ENCODE measurements at places on chromosomes 3 and 15. TPM values are rescaled to one million over a fixed set of nuclear protein-coding genes. Genes with fewer than 3 reads are reported as not detected.

GRCh38 chr15:66403323-66403722 is 16.6 kb downstream of the MAP2K1 start:
- peaks cover 8% of the 10 kb centered on the region for H3K36me3 ChIP-seq
- DNase-seq, result no peak
- no peak overlapping the region for H3K4me3 ChIP-seq

DNA sequence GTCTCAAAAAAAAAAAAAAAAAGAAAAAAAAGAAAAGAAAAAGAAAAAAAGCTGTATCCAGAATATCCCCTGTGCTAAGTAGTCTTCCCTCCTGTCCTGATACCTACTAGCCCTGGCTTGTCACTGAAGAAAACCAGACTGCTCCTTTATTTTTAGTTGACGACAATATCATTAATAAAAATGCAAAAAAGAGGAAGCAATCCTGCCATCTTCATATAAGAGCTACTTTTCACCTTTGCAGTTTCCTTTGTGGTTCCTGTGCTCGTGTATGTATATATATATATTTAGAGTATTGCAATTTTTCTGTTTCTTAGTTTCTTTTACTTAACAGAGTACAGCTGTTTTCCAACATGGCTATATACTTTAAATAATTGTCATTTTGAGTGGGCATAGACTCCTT is 13.6 kb downstream of the C3orf20 start:
- no peaks in the 10 kb centered on the region for H3K4me1 ChIP-seq
- DNase-seq, result no peak
- no peaks in the 10 kb centered on the region for H3K27me3 ChIP-seq
- no peak overlapping the region for H3K27ac ChIP-seq

The SLC27A2 gene
- total RNA-seq, result not detected

The GRIP2 gene
- total RNA-seq, result 0.92 TPM

- H3K4me3 ChIP-seq, result no peak overlapping the region
- H3K27me3 ChIP-seq, result no peaks in the 10 kb centered on the region
- peaks cover 33% of the 10 kb centered on the region for H3K36me3 ChIP-seq
- H3K27ac ChIP-seq, result no peak overlapping the region
These were observed 36.1 kb downstream of the GOLGA6A start for GRCh38 chr15:74046275-74046674.

The HESX1 gene
- total RNA-seq, result not detected

All from esophagus muscularis mucosa (tissue), 4 donors.